GM20000 (cell line): ENCODE measurements at places on chromosomes 4 and X.

GRCh38 chr4:172392741-172393140, 579.5 kb downstream of the GALNTL6 start:
- no peak for DNase-seq

- no peak for DNase-seq
Observed at GRCh38 chrX:35847736-35848135, 49.6 kb downstream of the MAGEB16 start.

DNA sequence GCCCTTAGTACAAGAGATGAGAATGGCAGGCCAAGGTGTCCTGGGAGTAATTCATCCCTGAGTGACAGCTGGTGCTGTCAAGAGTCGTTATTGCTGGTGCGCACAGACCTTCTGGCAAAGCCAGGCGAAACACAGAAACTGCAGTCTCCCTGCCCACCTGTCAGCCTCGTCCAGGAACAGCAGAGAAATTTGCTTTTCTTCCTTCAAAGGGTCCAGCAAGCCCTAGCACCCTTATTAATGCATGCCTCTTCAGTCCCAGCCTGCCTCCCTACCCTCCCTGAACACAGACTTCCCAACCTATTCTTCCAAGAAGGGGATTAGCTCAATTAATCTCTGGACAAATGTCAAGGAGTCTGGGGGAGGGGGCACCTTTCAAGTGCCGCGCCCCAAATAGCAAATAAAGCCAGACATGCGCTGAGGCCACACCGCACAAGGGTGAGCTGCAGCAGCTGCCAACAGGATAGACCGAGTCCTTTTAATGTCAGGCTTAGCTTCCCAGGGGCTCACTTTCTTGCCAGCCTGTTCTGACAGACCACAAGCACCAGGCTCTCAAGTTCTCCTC, 250.7 kb upstream of the RASGEF1B start:
- DNase-seq: no peak

DNA sequence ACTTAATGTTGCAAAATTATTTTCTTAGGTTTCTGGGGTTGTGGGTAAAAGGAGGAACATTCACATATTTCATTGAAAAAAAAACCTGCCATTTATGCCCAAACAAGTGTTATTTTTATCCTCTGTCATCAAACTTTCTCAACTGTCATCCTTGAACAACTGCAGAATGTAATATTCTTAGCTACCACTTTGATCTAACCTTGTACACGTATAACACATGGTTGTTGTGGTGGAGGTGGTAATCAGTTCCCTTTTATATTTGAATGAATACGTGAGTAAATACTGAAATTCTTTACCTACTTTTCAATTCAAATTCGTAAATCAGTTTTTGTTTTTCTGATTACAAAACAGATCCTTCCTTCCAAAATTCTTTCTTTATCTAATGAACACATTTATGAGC, 3.8 kb upstream of the AMMECR1 start:
- peak; percentile 8 for DNase-seq

DNA sequence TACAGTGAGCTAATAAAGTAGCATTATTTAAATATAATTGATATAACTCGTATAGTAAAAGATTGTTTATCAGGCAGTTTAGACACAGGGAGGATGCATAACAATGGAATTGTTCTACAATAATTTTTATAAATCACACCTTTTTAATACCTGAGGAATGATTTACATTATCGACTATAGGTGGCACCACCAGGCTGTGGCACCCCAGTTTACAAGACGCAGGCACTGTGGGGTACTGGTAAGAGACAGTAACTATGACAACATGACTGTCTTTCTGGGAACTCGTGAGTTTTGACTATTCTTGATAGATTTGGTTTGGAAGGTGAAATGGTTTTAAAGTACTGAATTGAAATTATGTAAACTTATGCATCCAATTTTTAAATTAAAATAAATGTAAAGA, 27.1 kb upstream of the STBD1 start:
- no peak for DNase-seq

DNA sequence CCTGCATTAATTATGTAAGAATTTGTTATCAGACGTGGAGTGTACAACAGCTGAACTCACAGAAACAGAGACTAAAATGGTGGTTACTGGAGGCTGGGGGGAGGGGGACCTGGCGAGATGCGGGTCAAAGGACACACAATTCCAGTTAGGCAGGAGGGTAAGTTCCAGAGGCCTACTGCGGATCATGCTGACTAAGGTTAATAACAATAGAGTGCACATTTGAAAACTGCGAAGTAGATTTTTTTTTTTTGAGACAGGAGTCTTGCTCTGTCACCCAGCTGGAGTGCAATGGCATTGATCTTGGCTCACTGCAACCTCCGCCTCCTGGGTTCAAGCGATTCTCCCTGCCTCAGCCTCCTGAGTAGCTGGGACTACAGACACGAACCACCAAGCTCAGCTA, 7.6 kb downstream of the AGA start:
- no peak for DNase-seq

GRCh38 chr4:167428156-167428555, 193.9 kb upstream of the SPOCK3 start:
- DNase-seq: no peak

DNA sequence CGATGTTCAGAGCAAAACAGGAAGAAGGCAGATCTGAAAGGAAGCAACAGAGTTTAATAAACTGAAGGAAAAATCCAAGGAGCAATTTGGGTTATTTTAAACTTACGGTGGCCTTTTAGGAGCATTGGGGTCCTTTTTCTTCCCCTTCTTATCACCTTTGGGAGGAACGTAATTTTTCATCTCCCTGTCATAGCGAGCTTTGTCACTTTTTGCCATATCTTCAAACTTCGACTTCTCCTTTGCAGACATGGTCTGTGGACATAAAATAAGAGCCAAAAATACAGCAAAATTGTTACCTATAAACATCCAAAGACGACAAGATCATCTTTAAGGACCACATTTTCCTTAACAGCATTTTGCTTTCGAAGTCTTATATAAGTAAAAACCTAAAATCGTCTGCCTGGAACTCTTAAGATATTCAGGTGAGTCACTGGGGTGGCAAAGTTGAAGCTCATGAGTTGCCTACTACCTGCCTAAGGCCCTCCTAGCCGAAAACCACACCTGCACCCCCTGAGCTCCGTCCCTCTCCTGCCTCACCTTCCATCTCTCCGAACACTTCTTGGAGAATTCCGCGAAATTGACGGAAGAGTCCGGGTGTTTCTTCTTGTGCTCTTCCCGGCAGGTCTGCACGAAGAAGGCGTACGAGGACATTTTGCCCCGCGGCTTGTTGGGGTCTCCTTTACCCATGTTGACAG, 1.0 kb downstream of the HMGB2 start:
- peak; percentile 10 for DNase-seq

- peak; percentile 16 for DNase-seq
Observed at GRCh38 chrX:106481341-106481740, 130.4 kb upstream of the RADX start.

- no peak for DNase-seq
Observed at GRCh38 chrX:6558979-6559378, 24.1 kb upstream of the VCX3A start.

GRCh38 chrX:152638443-152638904, 779 bp downstream of the GABRQ start:
- no peak for DNase-seq

DNA sequence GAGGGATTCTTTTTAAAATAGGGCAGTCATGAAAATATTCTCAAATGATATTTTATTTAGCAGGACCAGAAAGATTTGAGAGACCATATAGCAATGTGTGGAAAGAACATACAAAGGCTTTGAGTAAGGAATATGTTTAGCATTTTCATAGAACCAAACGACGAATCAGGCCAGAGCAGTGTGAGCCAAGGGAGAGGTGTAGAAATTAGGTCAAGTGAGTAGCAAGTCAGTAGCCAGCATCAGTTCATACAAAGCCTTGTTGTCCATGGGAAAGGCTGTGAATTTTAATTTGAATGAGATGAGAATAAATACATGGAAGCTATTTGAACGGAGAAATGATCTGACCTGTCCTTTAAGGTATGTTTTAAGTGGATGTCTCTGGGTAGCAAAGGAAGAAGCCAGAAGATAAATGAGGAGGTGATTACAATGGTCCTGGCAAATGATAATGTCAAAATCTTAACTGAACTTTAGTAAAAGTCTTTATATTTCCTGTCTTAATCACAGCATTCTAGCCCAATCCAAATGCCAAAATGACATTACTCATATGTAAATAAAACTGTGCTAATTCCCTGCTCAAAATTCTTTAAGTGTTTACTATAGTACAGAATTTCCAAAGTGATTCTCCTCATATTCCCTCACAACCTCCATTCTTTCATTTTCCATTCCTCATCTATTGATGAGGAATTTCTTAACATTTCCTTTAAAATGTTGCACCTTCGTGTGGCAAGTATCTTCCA, 155.7 kb upstream of the SLIT2 start:
- DNase-seq: no peak

DNA sequence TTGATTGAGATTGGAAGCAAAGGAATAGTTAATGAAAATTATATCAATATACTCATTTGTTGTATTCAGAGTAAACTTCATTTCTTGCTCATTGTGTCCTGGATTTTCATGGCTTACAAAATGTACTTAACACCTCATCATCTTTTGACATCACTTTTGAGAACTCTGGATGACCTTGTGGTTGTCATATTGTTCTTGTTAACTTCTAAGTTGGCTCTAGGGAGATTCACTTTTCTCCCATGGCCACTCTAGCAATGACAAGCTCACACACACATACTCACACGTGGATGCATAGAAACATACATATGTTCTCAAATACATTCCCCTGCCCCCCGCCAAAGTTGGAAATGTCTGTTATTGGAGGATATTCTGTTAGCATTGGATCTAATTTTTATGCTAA, 15.3 kb downstream of the PHEX start:
- no peak for DNase-seq

DNA sequence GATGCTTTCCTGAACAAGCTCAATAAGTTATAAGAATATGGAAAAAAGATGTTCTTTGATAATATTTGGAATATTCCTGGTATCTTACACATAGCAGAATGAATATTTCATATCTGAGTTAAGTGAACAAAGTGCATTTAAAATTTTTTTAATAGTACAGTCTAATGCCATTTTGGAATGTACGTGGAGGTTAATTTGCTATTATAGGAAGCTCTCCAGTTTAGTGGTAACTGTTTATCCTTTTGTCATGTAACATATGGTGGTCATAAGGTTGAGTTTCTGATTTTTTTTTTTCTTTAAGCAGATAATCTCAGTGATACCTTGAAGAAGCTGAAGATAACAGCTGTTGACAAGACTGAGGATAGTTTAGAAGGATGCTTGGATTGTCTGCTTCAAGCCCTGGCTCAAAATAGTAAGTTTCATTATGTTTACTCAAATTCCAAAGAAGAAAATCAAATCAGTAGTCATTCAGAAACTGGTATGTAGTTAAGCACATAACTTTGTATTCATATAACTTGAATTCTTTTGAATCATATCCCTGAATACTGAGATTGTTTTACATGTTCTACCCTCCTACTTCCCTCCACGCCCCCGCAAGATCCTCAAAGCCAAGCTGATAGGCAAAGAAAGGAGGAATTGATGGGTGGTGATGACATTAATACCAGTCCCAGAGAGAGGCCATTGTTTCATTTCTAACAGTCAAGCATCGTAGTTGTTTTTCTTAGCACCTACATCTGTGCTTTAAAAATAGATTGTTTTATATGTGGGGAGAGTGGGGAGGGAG, 32.1 kb downstream of the RAP1GDS1 start:
- DNase-seq: no peak

DNA sequence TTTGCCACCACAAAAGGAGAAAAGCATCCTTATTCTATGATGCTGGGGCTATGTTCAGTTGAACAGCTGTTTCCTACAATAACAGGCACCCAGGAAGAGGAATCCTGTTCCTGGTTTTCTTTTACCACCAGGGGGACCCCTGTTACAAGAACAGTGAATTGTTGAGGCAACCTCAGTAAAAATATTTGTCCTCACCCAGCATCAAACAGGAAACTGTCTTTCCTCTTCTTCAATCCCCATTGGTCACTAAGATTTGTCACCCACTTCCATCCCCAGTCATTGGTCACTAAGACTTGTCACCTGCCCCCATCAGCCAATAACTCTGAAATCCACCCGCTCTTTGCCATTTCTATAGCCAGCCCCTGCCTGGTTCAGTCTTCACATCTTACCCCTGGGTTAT, 143.5 kb upstream of the GALNT7 start:
- peak; percentile 55 for DNase-seq

DNA sequence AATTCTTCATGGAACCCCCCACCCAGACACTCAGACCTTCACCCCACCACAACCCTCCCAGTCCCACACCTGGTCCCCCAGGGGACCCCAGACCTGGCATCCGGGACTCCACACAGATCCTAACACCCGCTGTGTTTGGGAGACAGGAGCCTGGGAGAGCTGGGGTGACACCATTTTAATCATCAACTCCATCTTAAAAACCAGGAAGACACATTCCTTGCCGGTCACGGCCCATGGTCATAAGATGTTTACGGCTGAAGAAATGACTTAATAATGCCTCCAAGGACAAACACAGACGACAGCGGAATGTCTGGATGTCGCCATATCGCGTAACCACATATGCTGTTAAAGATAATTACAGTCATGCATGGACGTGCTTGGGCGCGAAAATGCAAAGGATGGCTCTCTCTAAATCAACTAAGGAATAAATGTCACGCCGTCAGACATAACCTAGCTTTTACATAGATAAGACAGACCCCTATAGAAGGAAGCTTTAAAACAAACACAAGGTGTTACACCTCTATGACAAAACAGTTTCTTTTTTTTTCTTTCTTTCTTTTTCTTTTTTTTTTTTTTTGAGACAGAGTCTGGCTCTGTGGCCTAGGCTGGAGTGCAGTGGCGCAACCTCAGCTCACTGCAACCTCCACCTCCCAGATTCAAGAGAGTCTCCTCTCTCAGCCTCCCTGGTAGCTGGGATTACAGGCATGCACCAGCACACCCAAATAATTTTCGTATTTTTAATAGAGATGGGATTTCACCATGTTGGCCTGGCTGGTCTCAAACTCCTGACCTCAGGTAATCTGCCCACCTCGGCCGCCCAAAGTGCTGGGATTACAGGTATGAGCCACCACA, 2.1 kb upstream of the DHRSX start:
- no peak for DNase-seq

DNA sequence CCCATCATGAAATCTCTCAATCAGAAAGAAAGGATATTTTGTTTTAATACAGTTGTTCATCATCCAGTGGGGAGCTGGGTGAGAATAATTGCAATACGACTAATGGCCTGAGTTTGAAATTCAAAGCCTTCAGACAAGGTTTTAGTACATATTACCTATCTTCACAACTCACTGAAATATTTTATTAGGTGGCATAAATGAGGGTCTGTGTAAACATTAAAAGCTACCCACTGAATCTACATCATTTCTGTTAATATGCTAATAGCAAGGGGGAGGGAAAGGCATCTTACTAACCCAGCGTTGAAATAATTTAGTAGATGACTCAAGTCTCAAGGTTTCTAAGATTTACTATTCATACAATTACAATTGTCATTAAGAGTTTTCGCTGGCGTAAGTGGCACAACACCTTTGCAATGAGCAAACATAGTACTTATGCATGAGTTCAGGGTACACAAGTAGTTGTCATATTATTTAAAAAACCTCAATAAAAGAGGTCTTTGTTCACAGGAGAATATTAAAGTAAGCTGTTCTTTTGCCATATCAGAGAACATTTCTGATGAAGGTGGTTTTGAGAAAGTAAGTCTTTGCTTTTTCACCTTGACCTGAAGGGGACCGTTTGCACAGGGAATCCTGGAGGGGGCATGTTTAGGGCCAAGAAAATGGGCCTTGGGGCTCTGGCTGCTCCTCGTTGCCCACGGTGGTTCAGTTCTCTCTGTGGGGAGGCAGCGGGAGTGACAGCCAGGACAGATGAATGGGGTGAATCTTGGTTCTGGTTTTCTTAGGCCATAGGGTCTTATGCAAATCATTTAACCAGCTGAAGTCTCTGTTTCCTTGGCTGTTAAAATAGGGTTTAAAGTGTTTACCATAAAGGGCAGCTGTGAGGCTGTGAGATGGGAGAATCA, 4.5 kb upstream of the RHOH start:
- DNase-seq: no peak

GRCh38 chr4:5198656-5199541, 147.6 kb downstream of the STK32B start:
- no peak for DNase-seq
